NCI-H460 (cell line): ENCODE measurements at places on chromosomes 2 and 18.

GRCh38 chr2:3458396-3459184, 60.7 kb downstream of the ADI1 start:
- no peak for DNase-seq

GRCh38 chr18:58947136-58947732, 82.6 kb downstream of the ZNF532 start:
- DNase-seq, result no peak

DNA sequence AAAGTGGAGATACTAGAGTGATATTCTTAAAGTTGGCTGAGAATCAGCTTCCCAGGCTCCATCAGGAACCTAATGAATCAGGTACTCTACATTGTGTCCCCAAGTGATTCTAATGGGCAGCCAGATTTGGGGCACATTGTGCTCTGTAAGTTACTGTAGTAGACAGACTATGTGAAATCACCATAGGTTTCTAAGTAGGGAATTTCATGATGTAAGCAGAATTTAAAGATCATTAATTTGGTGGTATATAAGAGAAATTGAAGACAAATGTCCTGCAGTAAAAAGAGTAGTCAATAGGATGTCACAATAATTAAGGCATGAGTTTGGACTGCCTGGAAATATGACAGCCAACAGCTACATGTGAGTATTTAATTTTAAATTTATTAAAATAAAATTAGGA, 602.4 kb upstream of the ACVR2A start:
- DNase-seq, result no peak

- DNase-seq, result no peak
Observed at GRCh38 chr2:31962757-31963361, 47.9 kb downstream of the MEMO1 start.

GRCh38 chr2:54960164-54960563, 90.1 kb downstream of the RTN4 start:
- DNase-seq, result no peak

- DNase-seq, result no peak
Observed at GRCh38 chr2:191799526-191799925, 47.4 kb downstream of the CAVIN2 start.

DNA sequence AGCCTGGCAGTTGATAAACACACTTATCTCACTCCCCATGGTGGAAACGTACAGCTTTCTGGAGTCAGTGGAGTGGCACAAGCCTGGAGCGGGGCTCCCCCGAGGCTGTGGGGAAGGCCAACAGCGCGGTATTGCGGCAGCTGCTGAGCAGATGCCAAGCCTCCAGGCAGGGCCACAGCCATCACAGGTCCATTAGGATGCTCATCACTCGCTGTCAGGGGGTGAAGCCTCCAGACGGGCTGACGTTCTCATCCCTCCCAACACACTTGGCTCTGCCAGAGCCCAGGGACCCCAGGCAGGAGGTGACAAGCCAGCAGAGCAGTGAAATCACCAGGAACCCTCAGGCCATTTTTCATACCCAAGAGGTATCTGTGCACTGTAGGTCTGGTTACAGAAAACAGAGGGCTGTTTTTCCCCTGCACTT, 529.2 kb upstream of the KLHL29 start:
- no peak for DNase-seq

DNA sequence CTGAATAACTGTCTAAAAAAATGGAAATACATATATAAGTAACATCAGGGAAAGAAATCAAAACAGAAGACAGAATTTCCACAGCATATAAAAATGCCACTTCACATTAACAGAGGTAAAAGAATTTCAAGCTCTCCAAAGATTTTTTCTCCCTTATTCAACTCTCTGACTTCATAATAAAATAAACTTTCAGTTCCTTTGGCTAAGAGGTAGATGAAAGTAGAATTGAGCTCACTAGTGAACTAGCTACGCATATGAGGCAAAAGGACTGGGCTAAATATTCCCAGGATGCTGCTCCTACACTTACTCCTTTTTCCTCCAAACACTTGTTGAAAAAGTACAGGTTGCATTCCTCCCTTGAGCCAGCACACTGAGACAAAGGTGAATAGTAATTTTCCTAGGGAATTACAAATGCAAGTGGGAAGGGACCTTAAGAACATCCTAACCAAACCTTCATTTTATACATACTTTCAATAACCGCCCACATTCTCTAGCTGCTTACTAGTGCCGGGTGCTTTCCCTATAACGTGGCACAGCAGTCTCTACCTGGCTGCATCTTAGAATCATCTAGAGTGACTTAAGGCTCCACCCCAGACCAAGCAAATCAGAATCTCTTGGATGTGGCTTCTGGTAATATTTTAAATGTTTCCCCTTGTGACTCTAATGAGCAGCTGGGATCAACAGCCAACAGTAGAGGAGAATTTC, 136.6 kb downstream of the MTCL1 start:
- DNase-seq, result no peak

DNA sequence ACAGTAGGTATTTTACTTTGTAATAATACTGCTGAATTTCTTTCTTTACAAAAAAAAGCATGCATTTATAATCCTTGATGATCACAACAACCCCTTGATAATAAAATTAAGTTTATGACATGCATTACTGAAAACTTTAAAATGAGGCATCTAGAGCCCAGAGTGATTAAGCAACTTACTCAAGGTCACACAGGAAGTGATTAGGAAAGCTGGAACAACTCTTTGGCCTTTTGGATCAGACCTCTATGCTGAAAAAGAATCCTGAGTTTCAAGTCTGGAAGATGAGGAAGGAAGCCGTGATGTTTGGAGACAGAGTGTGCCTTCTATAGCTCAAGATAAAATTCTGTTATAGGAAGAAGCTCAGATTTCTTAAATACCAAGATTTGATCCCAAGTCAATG, 105.0 kb upstream of the ATP8B1 start:
- no peak for DNase-seq

DNA sequence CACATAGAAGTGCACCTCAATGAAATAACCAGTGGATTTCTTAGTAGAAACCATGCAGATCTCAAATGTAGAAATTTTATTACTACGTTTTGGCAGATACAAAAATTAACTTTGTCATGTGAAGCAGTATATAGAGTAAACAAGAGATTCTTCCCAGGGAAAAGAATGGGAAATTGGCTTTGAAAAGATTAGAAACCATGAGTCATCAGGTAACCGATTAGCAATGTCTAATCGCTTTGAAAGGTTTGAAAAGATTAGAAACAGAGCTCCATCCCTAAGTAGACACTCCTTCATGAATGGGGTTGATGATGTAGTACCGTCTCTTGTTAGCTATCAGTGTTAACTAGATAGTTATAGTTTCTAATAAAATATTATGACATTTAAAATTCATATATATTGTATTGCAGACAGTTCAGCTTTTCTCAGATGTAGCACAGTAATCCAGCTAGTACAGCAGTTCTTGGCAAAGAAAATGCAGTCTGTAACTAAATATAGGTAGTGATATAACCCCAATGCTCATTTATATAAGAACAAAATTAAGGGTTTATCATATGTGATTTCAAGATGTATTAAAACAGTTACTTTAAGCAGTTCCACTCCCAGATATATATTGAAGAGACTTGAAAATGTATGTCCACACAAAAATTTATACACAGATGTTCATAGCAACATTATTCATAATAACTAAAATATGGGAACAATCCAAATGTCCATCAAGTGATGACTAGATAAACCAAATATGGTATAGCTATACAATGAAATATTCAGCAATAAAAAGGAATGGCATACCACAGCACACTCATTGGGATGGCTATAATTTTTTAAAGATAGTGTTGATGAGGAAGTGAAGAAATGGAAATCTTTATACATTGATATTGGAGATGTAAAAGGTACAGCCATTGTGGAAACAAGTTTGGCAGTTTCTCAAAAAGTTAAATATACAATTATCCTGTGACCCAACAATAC, 113.9 kb downstream of the PTPN4 start:
- no peak for DNase-seq

GRCh38 chr18:47209171-47209570, 33.0 kb upstream of the IER3IP1 start:
- DNase-seq, result no peak

DNA sequence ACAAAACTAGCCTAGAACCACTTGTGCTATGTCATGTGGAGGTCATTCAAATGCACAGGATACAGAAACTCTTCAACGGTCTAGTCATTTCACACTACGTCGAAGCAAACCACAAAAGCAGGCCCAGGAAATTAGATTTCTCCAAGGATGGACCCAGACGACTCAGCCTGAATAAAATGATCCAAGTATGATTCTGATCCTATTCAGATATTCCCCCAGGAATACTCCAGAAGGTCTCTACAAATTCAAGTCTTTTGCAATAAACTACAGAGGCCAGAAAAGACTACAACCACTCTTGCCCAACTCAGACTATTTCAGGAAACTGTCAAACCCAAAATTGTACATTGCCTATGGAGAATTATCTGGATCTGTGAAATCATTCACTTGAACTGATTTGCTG, 422.5 kb downstream of the METTL4 start:
- no peak for DNase-seq

DNA sequence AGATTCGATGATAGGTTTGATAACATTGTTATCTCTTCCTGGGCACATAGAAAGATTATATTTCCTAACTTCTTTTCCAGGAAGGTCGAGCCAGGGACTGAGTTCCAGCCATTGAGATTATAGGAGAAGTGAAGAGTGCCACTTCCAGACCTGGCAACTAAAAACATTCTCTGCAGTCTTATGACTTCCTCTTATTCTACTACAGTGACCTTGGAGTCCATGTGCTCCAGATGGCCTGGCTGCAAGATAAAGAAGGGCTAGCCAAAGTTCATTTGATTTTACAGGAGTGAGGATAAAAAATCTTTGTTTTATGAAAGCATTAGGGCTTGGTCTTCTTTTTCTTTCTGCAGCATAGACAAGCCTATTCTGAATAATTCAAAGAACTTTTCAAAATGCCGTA, 363.0 kb downstream of the FSIP2 start:
- DNase-seq, result no peak

- DNase-seq, result no peak
Observed at GRCh38 chr18:23487738-23488570, 15.4 kb upstream of the RMC1 start.

DNA sequence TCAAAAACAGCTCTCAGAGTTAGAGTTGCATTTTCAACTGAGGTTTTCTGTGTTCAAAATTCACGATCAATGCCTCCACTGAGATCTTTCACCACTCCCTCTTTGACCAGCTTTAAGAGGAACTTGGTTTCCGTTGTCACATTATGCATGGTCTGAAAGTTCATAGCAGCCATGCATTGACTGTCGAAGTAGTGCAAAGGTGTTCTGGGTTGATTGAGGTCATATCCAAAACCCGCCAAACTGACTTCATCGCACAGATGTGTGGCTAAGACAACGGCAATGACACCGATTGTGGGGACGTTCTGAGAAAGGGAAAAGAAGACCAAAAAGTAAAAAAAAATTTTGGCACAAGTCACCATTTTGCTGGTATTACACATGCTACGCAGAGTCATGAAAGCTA, 48.7 kb downstream of the ST3GAL5 start:
- DNase-seq, result no peak

GRCh38 chr2:152200101-152200500, 24.5 kb upstream of the STAM2 start:
- DNase-seq, result no peak

GRCh38 chr2:146207417-146207816, 1637.4 kb upstream of the ACVR2A start:
- no peak for DNase-seq

DNA sequence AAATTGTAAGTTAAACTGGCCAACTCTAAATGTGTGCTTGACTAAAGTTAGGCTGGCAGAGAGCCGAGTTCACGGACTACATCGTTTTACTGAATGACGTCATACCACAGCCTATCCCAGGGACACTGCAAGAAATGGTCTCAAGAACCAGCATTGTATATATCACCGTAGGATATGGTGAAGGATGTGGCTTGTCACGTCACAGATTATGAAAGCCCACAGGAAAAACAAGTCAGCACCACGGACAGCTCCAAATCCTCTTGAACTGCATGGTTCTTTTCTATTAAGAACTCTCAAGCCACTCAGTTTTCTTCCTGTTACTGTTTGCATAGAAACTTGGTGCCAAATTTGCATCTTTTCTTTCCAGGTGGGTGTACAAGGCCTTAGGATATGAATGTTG, 85.1 kb upstream of the ACAA2 start:
- DNase-seq, result peak; percentile 58

DNA sequence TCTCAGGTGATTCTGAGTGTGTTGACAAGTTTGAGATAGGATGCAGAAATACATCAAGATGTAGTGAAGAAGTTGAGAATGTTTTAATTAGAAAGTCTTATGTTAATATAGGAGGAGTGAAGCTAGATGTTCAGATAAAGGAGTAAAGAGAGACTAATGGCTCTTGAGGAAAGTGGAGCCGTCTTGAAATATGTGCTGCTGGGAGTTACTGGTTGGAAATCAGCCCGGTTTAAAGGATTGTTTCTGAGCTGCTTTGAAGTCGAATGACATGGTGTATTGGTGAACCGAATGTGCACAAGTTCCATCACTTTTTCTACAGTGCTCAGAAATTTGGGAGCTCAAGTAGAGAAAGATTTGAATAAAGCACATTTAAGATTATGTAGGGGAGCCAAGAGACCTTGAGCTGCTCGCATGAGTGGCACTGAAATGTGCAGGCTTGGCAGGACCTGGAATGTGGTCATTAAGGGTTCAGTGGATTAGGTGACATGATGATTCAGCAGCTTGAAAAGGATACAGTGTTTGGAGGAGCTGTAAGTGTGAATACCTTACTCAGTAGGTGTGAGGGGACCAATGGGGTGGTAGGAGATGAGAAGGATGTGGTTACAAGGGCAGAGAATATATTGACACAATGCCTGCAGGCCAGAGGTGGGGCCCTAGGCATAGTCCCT, 68.6 kb downstream of the CAB39 start:
- no peak for DNase-seq

- DNase-seq, result no peak
Observed at GRCh38 chr2:176461098-176461808, 192.0 kb downstream of the MTX2 start.

GRCh38 chr18:13808294-13809042, 15.5 kb upstream of the MC5R start:
- DNase-seq, result no peak

DNA sequence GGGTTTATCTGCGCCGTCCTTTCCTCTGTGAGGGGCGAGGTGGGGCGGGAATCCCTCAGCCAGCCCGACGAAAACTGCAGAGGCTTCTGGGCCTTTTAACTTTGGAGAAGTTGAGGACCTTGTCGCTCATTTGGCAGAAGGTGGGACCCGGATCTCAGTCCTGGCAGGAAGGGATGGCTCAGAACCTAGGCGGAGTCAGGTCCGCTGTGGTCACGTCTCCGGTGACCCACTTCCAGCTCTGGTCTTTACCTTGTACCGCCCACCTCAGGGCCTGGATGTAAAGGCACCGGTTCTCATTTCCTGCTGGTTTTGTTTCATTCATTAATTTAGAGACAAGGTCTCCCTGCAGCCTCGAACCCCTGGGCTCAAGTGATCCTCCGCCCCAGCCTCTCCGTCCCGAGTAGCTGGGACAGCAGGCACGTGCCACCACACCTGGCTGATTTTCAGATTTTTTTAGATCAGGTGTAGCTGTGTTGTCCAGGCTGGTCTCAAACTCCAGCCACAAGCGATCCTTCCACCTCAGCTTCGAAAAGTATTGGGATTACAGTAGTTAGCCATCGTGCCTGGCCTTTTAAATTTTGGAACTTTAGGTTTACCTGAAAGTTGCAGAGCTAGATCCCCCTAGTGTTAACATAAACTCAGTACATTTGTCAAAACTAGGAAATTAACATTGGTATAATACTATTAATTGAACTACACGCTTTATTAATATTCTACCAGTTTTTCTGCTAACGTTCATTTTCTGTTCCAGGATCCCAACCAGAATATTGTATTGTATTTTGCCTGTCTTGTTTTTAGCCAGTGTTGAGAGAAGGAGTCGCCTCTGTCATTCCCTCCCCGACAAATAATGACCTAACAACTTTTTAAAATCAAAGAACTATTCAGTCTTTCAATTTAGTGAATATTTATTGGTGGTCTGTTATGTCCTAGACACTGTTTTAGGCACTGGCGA, 852 bp downstream of the POLI start:
- DNase-seq, result no peak
